ENCODE measurements at places on chromosomes 3 and 15.

DNA sequence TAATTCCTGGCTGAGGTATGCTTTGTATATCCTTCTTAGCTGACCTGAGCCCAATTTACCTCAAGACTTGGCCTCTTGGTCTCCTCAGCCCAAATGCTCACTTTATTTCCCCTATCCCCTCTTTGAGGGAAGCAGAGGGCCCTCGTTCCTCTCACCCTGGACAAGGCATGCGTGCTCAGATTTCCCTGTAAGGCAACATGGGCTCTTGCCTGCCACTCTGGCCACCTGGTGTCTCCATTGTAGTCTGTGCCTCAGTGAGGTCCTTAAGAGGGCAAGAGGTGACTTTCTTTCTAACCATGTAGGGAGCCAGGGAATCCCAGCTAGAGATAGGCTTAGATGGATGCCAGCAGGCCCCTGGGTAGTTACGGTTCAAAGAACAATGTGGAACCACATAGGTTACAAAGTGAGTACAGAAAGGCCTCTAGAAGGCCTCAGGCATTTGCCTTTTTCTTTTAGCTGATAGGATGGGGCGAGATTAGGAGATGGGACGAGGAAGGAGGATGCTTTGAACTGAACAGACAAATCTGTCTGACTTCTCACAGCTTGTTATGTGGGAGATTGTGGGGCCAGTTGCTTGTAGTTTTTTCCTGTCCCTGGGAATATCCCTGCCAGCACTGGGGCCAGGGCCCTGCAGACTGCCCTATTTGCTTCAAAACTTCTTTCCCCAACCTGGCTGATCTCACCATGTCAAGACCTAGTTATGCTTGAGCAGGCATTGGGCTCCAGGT, 1.1 kb upstream of the INTS14 start:
- DNase-seq: no peak

DNA sequence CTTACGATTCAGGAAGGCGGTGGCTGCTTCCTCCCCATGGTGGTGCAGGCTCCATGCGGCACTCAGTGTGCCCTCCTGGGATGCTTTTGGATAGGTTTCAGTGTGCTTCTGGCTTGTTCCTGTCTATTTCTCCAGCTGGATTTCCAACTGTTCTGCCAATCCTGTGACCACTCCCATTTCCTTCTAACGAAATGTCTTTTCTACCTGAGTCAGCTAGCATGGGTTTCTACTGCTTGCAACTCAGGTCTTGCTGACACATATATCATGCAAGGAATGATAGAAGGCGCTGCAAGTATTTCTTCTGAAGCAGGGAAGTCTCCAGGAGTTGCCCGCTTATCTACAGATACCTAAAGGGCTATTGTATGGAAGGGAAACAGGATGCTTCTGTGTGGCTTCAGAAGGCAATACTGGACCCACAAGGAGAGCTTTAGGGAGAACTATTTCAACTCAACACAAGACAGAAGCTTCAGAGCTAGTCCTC, 244.4 kb downstream of the OPA1 start:
- no peak for DNase-seq

GRCh38 chr3:13548696-13549622, at the start of gene FBLN2:
Gene FBLN2, plus strand, starts transcription at chr3:13549125. Its CDS starts 21,231 bp downstream, at chr3:13570356.
- DNase-seq: peak; percentile 76

GRCh38 chr3:45881078-45882022, 5.0 kb upstream of the CCR9 start:
- no peak for DNase-seq

GRCh38 chr3:11391174-11391879, 119.1 kb downstream of the ATG7 start:
- no peak for DNase-seq

DNA sequence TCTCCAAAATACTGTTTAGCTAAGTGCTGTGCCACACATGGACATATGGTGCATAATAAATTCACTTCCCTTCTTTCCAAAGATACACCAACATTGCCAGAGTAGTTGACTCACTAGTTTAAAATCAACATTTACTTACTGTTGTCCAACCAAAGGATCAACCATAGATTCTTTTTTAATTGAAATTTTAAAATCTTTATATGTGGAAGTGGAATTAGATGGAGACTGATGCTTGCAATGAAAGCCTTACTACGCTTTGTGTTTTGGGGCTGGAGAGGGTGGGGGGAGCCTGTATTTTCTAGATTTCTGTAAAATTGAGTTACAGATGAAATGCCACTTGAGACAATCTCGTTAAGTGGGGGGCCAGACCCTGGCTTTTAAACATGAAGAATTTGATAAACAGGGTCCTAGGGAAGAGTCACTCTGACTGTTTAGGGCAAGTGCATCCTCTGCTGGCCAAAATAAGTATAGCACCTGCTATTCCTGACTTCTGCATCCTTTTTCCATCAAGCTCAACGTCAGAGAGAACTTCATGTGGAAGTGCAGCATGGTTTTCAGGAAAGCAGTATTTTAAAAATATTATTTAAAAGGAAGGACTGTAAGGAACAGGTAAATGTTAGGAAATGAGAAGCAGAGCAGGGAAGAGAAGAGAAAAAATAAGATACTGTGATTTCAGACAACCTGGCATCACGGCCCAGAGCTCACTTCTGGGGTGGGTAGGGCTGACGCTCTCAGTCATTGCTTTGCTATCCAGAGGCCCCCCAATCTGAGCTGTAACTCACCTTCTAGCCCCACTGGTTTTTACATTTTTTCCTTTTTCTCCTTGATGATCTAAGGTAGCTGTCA, 76.7 kb downstream of the BOC start:
- peak; percentile 74 for DNase-seq

- no peak for DNase-seq
These were observed 40.2 kb upstream of the GOLGA8J start for GRCh38 chr15:30042556-30042955.
